ENCODE measurements at places on chromosomes 11 and 22.

DNA sequence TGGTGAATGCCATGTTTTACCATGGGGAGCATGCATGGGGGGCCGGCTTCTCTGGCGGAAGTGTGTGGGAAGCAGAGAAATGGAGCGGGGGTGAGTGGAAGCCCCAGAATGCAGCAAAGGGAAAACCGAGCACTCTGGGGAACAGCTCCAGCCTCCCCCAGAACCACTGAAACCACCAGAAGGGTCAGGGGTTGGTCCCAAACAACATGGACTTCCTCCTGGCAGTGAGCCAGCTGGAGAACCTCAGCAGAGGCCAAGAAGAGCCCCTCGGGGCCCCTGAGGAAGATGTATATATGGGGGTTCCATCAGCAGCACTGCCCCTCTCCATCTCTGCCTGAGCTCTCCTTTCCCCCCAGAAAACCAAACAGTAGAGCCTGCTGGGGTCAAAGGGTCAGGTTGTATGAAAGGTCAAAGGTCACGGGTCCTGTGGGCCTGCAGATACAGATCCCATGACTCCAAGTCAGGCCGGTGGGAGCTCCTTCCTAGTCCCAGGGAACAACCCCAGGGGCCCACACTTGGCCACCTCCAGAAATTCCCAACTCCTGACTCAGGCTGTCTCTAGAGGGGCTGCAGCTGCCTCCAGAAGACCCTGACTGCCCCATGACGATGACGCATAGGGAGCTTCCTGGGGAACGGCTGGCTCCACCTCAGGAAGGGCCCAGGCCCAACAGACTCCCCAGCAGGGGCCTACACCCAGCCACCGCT is 48.5 kb upstream of the TIMP3 start:
- no peak for DNase-seq

DNA sequence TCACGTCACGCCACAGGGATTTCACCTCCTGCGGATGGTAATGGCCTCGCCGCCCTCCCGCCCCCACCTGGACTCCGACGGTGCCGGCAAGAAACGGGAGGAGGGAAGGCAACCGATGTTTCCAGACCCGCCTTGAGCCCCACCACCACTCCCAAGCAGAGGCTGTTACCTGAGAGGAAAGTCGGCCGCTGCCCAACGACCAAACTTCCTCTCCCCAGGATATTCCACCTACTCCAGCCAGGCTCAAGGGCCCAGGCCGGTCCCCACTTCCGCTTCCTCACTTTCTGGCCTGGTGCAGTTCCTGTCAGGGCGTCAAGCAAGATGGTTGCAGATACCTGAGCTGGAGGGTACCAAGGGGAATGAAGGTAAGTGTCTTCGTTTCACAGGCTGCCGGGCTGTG is at the start of gene ENTHD1:
TSS of gene ENTHD1 (minus strand) at position 235 of the 400 bp plus-strand sequence. CDS start 6,012 bp downstream, outside the sequence.
- DNase-seq = no peak

DNA sequence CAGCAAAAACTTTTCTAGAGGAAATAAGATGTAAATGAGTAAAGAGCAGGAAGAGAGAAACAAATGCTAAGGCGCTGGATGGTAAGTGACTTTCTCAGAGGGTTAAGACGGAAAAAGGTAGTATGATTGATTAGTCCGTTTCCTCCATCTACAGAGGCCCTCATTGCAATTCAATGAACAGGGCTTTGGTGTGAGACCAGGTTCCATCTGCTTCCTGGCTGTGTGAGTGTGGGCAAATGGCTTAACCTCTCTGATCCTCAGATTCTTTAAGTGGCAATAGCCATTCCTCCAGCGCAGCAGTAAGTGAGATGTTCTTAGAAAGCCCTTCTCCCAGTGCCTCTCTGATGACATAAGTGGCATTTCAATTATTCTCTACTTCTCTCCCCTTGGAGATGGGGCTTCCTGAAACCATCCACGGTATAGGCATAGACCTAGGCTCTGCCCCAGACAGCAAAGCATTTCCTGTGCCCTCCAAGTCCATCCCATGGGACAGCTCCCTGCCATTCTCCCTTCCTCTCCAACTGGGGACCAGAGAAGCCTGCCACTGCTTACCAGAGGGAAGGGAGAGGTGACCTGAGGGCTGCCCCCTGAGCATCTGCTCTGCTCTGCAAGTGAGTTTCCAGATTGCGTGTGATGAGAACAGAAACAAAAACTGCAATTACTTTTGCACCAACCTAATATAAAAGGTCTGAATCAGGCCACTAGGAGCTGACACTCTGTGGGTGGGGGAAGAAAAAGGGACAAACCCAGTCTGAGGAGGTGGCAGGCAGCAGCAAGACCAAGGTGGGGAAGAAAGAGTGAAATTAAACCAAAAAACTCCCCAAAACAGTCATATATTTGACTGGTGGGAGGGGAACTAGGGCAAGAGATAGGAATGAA is 12.7 kb upstream of the CD44 start:
- DNase-seq = no peak

GRCh38 chr11:68583041-68583446 is 101.3 kb upstream of the GAL start:
- DNase-seq = no peak

DNA sequence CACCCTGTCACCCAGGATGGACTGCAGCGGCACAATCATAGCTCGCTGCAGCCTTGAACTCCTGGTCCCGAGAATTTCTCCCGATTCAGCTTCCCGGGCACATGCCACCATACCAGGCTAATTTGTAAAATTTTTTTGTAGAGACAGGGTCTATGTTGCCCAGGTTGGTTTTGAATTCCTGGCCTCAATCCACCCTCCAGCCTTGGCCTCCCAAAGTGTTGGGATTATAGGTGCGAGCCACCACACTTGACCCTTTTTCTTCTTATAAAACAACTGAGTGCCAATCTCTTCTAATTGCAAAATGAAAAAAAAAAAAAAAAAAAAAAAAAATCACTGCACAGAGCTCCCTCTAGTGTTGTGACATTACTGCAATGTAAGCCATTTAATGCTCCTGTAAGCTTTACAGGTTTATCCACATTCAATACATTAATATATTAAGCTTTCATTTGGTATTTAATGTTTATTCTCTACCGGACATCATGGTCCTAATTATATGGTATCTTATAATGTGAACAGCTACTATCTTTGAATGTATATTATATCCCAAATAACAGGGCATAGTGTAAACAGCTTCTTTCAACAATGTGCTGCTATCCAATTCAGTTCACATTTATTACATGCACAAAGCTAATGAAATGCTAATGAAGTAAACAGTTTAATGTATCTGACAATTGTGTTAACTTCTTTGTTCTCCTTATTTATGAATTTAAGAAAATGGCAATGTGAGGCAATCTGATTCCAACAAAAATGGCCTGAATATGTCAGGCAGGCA is 44.6 kb downstream of the COPB1 start:
- DNase-seq = no peak

DNA sequence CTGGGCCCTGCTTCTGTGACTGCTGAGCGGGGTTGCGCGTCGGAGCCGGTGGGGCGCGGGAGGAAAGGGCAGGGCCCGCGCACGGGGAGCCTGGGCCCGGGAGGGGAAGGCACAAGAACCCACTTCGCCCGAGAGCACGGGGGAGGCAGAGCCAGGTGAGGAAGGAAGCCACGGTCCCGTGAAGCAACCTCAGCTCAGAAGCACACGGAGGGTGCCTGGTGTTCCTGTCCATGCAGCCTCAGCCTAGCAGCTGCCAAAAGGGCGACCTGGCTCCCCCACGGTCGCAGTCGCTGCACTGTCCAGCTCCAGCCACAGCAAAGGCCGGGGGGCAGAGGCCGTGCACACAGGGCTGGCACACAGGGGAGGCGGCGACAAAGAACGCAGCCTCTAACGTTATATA is 9.3 kb upstream of the CDC42BPG start:
- DNase-seq = no peak

- no peak for DNase-seq
Observed at GRCh38 chr11:1975185-1975584, 22.5 kb downstream of the H19 start.

GRCh38 chr11:102360681-102361080 is 13.7 kb downstream of the BIRC2 start:
- no peak for DNase-seq

DNA sequence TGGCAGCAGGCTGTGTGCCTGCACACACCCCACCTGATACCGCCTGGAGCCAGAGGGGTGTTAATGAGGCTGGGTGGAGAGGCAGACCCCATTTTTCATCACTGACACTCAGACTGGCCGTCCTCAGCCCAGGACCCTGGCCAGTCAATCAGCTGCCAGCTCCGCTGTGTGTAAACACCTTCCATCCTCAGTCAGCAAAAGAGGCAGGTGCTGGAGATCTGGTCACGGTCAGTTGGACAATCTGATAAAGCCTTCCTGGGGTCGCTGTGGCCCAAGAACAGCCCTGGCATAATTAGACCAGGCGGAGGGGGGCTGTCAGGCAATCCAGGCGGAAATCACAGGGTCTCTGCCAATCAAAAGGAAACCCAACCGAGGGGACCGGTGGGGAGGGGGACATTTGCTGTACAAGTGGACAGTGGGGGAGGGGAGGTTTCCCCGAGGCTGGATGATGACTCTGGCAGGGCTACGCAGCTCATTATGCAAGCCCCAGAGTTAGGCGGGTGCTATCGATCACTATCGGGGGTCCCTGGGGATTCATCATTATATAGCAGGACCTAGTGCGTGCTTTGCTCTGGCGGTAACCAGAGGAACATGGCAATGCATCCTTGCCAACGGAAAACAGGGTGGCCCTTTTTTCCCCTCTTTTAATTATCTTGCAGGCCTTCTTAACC is 72.9 kb downstream of the ABTB2 start:
- DNase-seq = no peak

GRCh38 chr22:44594951-44595350 is 96.9 kb upstream of the RTL6 start:
- no peak for DNase-seq

GRCh38 chr11:22192289-22192641 is 620 bp upstream of the ANO5 start:
- no peak for DNase-seq

DNA sequence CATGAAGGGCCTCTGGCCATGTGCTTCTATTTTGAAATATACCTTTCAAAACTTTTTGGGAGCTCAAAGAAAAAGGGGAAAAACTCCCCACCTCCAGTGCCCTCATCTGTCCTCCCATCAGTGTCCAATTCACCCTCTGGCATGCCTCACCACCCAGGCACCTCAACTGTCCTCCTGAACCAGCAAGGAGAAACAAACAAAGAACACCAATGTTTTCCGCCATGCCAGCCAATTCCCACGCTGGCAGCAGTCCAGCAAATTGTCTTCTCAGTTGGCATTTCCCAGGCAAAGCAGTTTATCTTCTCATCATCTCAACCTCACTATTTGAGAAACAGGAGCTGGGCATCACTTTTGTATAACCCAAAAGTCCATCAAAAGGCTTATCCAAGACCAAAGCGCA is 496.9 kb downstream of the SOX6 start:
- no peak for DNase-seq

DNA sequence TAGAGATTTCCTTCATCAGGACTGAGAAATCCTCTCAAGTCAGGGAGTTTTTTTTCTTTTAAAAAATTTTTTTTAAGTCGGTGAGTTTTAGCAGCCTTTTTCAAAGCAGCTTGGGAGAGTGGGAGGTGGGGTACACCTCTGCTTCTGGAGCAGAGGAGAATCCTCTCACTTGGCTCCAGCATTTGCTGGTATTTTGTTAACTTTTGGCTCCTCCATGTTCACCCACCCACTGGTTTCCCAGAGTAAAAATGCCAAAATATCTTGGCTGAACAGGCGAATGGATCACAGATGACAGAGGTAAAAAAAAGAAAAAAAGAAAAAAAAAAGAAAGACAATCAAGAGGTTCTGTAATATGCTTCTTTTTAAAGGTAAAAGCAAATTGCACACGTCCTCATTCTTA is 68.0 kb downstream of the GAB2 start:
- no peak for DNase-seq

- no peak for DNase-seq
Observed at GRCh38 chr22:43510281-43511070, 98.7 kb downstream of the MPPED1 start.

Measured in omental fat pad (tissue), 4 donors.